ENCODE measurements at places on chromosomes 3 and 15.

DNA sequence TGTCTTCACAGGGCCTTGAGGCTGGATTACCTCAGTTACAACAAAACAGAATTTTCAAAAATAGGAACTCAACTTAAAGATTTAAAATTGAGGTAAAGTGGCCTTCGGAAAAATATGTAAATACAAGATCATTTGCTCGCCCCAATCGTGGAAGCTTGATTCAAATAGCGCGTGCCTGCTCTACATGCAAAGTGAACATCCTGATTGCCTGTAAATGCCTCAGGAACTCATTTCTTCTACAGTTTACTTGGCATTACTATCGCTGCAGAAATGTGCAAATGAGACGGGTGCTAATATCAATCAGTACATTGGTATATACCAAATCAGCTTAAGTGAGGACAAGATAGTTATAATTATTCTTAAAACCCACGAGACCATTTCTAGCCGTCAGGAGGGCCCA is 159.2 kb downstream of the XXYLT1 start:
- no peak for DNase-seq

- no peak for DNase-seq
Observed at GRCh38 chr3:119631516-119631915, 28.9 kb downstream of the POPDC2 start.

- no peak for DNase-seq
Observed at GRCh38 chr3:185981621-185982020, 43.8 kb upstream of the TRA2B start.

- peak; percentile 72 for DNase-seq
Observed at GRCh38 chr3:23202921-23203707, at the start of gene UBE2E2. UBE2E2 (plus strand) TSS chr3:23203327.

DNA sequence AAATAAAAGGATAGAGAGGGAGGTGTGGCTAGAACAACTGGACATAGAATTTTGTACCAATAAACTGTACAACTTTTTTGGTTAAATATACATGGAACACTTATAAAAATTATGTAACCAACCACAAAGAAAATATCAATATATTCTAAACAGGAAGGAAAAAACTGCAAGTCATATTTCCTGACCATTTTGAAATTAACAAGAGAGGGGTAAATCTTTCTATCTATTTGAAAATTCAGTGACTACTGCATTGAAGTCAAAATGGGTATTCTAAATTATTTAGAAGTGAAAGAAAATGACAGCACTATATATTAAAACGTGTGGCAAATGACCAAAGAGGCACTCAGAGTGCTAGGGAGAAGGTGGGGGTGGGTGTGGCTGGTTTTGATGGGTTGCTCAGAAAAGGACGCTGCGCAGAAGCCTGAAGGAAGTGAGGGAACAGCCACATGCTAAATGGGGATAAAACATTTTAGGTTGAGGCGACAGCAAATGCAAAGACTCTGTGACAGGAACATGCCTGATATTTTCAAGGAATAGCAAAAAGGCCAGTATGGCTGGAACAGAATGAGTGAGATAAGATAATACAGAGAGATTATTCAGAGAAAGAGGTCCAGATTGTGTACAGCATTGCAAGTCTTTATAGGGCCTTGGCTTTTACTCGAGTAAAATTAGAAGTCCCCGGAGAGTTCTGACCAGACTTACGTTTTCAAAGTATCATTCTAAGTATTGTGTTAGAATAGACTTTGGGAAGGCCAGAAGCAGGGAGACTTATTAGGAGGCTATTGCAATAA is 41.1 kb downstream of the ERICH6 start:
- DNase-seq = no peak

DNA sequence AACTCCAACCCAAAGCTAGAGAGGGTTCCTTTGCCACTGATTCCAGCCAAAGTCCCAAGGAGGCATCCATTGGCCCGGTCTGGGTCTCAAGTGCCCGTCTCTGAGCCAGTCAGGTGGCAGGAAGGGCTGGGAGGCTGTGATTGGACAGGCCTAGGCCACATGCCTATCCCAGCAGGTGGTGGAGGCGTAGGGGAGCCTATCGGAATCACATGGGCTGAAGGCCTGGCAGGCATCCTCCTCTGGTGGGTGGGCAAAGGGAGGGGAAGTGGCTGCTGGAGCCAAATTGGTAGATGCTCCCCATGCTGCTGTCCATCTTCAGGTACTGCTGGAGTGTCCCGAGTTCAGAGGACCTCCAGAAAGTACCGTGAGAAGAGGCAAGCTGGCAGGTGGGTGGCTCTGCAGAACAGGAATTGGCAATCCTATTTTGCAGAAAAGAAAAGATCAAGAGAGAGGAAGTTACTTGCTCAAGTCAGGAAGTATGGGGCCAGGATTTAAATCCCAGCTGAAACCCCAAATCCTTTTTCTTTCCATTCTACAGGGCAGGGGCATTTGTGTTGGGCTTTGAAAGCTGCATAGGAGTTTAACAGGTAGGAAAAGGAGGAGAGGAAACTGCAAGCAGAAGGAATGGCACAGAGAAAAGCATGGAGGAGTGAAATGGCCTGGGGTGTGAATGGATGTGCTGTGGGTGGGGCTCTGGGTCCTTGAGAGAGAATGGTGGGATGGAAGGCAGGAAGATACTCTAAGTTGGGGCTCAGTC is 3.7 kb downstream of the CHST13 start:
- peak; percentile 43 for DNase-seq

GRCh38 chr3:175591375-175591774 is 732.2 kb downstream of the NAALADL2 start:
- DNase-seq = no peak

- DNase-seq = no peak
Observed at GRCh38 chr3:39933986-39934693, 124.7 kb downstream of the MYRIP start.

Measured in KBM-7 (cell line).